ENCODE measurements at places on chromosomes 16 and 17. TPM values are rescaled to one million over a fixed set of nuclear protein-coding genes. Genes with fewer than 3 reads are reported as not detected.

The MPRIP gene
- total RNA-seq: 228 TPM

The SBK1 gene
- total RNA-seq: 5.5 TPM

The GRIN2A gene
- not detected for total RNA-seq

GRCh38 chr16:19837331-19837980 is 47.2 kb downstream of the GPRC5B start:
- no peak for DNase-seq

DNA sequence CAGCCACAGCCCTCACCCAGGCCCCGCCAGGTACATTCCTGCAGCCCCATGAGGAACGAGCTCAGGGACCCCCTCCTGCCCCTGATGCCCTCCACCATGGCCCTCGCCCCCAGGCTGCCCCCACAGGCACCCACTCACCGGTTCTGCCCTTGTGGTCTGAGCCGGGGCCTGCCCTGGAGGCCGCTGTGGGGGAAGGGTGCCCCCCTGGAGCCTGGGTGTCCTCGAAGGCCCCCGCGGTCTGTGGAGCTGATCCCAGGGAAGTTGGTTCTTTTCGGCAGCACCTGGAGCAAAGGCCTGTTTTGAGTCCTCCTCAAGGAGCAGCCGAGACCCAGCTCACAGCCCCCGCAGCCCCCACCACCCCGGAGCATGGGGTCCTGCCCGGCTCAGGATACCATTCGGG is 2.4 kb downstream of the PABPN1L start:
- DNase-seq: no peak

DNA sequence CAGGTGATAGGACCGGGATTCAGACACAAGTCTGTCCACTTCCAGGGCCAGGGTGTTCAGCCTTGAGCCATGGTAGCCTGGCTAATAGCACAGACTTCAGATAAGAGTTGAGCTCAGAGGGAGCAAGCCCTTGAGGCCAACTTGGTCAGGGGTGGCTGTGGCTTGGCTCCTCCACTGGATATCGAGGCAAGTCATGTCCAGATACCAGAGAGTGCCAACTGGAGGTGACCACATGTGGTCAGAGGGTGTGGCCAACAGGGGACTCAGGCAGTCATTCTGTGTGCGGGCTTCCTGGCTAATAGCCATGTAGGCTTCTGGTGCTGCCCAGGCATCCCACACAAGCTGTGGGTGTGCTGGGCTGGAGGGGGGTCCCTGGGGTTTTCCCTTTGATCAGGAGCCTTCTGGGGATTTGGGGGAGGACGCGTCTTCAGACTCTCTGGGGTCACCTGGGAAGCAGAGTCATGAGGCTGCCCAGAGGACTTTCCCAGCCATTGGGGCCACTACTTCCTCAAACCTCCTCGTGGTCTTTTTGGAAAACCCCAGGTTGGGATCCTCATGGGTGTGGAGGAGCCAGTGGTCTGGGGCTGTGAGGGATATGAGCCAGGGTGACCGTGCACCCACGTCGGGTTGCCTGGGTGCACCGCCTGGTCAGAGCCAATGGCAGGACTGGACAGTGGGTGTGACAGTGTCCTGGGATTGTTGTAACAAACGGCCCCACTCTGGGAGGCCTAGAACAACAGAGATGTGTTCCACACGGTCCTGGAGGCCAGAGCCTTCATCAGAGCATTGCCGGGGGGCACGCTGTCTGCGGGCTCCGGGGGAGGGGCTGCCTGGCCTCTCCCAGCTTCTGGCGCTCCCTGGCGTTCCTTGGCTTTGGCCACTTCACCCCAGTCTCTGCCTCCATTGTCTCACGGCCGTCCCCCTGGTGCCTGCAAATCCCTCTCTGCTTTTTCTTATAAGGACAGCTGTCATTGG is 25.0 kb downstream of the COX4I1 start:
- no peak for DNase-seq

DNA sequence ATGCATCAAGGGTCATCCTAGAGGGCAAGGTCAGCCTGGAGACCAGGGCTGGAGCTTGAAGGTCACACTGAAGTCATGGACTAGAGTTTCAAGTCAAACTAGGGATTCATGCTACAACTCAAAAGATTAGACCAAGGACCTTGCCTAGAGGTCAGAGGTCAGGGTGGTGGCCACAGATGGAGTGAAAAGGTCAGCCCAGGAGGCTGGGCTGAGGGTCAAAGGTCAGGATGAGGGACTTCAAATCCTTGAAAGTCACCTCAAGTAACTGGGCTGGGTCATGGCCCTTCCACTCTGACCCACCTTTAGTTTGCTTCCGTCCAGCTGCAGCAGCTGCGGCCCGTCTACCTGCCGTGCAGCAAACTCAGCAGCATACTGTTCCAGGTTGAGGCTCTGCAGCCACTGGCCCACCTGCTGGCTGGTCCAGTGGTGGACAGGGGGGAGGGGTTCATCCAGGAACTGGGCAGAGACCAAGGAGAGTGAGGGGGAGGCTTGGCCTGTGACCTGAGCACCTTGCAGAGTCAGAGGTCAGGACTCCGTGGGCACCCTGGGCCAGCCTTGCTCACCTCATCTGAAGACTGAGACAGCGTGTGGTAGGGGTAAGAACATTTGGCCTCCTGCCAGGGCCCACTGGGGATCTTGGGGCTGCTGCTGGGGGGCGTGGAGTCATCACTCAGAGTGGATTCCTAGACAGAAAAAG is 16.2 kb downstream of the SAMD14 start:
- DNase-seq: no peak

- DNase-seq: no peak
Observed at GRCh38 chr16:66923866-66924265, 1.5 kb downstream of the RRAD start.

GRCh38 chr16:55116165-55116920 is 185.7 kb downstream of the IRX5 start:
- DNase-seq: no peak

- no peak for DNase-seq
Observed at GRCh38 chr16:89040391-89040790, 53.3 kb upstream of the ACSF3 start.

GRCh38 chr17:7654832-7655540 is 4.3 kb downstream of the ATP1B2 start:
- DNase-seq: no peak

- no peak for DNase-seq
Observed at GRCh38 chr17:79002796-79003593, 6.6 kb downstream of the CANT1 start.
